ENCODE measurements at places on chromosomes 4 and X.
A peak's percentile ranks its signal among the peaks of the same experiment; 100 is the strongest.

GRCh38 chrX:56125946-56126345 lies 106.2 kb upstream of the KLF8 start:
- DNase-seq = no peak

DNA sequence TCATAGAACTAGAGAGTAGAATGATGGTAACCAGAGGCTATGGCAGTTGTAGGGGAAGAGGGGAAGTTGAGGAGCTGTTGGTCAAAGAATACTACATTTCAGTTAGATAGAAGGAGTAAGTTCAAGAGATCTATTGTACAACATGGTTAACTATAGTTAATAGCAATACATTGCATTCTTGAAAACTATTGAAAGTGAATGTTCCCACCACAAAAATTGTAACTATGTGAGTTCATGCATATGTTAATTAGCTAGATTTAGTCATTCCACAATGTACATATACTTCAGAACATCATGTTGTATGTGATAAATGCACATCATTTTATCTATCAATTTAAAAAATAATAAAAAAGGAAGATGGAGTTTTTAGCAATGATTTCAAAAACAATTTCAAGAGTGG lies 125.3 kb upstream of the IL15 start:
- DNase-seq = no peak

DNA sequence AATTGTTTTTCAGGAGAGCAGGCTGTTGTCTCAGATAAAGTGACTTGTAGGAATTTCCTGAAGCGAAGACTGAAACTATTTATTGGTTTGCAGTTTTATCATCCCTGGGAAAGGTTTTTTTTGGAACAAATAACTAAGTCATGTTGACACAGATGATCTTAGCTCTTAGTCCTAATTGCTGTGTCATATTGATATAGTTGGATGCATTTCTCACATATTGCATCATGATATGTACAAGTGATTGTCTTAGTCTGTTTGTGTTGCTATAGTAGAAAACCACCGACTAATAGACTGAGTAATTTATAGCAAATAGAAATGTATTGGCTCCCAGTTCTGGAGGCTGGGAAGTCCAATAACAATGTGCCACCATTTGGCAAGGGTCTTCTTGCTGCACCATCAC lies 397.5 kb upstream of the PPP1R2C start:
- DNase-seq = no peak

DNA sequence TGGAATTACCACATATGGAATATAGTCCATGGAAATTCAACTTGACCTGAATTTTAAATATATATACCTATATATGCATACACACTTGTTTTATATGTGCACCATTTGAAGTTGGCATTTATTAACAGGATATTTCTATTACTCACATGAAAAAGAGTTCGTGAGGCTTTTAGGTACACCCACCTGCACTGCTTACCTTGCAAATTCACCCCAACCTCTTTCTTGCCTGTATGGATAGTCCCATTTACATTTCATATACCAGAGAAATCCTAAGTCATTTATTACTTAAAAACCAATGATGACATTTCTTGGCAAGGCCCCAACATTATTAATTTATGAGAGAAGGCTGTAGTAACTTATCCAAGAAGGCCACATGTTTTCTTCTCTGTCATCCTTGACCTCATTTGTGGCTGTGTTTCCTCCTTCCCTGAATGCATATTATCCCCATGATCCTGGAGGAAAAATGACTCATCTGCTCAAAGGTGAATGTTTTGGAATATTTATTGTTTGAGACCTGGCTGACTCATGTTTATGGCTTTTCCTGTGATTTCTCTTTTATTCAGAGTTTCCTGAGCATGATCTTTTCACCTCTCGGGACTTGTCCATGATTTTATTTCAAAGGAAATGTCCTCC lies 62.2 kb upstream of the FAM241A start:
- DNase-seq = no peak

DNA sequence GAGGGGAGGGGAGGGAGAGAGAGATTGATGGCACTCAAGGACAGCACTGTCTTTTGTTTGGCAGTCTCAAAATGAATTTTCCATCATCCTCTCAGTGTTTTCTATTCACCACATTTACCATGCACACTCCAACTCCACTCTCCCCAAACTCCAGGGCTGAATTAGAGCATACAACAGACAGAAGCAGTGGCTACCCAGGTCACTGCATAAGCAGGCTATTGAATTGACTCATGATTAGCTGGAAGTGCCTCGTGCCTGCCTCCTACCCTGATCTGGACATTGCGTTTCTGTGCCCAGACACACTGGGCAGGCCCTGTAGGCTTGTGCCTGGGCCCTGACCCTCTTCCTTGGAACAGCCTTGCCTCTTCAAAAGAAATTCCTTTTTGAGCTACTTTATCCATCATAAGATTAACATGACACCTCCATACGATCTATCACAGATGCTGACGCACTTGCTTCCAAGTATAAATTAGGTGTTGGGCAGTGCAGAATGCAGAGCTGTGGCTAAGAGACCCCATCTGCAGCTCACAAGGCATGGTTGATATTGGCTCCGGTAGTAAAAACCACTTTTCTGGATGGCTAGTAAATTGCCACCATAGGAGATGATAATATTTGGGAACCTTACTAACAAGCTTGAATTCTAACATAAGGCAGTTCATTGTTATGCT lies 752.9 kb downstream of the RPA4 start:
- DNase-seq = no peak

DNA sequence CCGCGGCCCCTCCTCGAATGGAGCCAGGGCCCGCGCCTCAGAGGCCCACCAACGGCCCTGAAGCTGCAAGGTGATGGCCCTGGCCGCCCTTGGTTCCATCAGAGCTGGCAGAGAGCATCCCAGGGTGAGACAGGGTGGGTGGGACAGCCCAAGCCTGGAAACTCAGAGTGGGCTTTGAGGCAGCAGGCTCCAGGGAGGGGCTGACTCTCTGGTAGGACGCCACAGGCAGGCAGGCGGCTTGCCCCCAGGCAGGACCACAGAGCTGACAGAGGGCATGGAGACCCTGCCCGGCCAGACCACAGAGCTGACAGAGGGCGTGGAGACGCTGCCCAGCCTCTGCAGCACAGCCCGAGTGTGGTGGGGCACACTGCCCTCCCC lies 4.8 kb downstream of the MYL5 start:
- no peak for DNase-seq

- DNase-seq = no peak
Observed at GRCh38 chr4:130074096-130074495, 978.1 kb downstream of the C4orf33 start.

GRCh38 chrX:153379971-153380581 lies 21.1 kb downstream of the PNMA6E start:
- no peak for DNase-seq

- no peak for DNase-seq
Observed at GRCh38 chr4:171718069-171718468, 95.1 kb upstream of the GALNTL6 start.

- no peak for DNase-seq
Observed at GRCh38 chr4:85812776-85813175, 337.8 kb downstream of the ARHGAP24 start.

- no peak for DNase-seq
Observed at GRCh38 chrX:71102292-71102691, 4.2 kb downstream of the CXorf65 start.

DNA sequence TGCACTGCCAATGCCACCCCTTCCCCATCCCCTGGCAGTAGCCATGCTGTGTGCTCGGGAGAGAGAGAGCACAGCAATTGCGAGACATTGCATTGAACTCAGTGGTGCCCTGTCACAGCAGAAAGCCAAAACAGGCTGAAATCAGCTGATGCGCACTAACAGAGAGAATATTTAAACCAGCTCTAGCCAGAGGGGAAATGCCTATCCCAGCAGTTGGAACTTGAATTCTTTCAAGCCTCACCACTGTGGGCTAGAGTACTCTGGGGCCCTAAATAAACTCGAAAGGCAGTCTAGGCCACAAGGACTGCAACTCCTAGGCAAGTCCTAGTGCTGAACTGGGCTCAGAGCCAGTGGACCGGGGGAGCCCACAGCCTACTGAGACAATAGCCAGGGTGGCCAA lies 17.7 kb upstream of the RP2 start:
- DNase-seq = no peak

DNA sequence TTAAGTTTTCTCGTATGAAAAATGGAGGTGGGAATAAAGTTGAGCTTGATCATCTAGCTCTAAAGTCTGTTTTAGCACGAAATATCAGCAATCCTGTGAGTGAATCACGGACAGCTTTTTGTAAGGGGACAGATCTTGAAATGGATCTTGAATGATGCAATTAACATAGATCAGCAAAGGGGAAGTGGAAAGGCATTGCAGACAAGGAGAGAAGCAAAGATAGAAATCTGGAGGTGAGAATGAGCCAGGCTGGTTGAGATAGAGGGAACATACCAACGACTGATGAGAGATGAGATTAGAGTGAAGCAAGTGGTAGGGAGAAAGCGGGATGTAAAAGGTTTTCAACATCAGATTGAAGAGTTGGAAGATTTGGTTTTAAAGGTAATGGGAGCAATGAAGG lies 4.6 kb upstream of the DGKK start:
- DNase-seq = no peak

DNA sequence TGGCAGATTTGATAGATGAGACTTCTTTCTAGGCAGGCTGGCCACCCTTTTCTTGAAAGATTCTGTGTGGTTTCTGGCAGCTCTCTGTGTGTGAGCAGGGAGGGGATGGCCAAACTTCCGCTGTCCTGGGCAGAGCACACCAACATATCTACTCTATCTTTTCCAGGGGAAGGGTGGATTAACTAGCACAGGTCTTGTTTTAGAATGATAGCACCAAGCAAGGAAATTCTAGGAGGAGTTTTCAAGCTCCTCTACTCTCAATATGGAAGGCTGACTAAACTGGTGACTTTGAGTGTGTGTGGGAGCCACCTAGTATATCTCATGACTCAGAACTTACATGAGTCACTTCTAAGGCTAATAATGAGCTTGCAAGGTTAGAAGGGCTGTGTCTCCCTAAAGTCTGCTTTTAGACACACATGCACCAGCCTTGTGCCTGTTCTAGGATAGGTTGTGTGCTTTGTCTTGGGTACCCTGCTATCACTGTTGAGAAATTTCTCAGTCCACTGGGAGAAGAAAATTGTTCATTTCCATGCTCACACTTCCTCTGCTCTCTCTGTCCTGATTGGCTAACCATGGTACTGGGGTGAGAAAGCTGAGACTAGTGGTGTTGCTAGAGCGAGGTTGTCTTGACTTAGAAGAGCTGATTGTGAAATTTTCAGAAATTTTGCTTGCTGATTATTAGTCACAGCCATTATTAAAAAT lies 72.9 kb downstream of the YIPF6 start:
- DNase-seq = no peak

GRCh38 chr4:164326056-164326455 lies 427.9 kb upstream of the SMIM31 start:
- DNase-seq = no peak

DNA sequence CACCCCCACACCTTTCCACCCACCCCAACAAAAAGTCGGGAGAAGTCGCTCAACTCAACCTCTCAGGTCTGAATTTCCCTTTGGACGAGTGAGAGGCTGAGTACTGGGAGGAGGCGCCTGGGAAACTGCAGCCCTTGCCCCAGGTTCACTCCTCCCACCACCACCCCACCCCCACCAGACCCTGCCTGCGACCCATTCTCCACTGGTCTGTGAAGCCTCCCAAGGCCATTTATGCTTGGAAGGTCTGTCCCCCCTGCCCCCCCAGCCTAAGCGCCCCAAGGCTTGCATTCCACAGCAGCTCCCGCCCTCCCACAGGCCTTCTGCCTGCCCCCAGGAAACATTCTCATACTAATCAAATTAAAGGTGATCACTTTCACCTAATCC lies 27.2 kb downstream of the ELF4 start:
- DNase-seq = no peak

DNA sequence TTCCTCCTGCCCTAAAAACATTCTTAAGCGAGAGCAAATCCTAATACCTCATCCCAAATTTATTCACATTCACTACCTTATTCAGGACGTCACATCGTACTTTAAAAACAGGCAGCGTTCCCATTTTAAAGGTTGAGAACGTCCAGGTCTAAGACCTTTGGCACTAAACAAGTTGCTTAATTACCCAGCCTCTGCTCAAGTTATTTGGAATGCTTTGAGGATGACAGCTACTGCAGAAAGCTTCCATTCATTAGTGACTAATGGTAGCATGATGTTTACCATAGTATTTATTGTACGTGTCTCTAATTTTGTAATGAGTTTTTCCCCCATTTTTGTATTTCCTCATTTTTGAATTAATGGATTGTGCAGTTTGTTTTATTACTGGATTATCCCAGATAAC lies 1.5 kb downstream of the USP38 start:
- DNase-seq = no peak

DNA sequence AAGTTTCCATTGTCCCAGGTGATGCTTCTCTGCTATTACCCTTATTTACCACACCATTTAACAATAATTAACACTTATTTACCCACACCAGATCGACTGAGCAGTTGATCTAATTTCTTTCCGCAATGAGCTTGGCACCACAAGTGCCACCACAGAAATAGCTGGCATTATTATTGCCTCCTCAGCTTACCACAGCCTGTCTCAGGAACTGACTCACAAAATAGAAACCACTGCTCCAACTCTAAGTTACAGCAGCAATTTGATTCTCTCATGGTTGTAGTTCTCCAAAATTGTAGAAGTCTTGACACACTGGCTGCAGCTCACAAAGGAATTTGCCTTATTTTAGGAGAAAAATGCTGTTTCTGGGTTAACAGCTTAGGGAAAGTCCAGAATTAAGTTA lies 22.5 kb downstream of the ZNF721 start:
- DNase-seq = no peak

GRCh38 chrX:13093529-13094140 lies 49.2 kb upstream of the FAM9C start:
- no peak for DNase-seq

- DNase-seq = peak; percentile 11
Observed at GRCh38 chrX:24153178-24153795, 3.8 kb downstream of the ZFX start.
